ENCODE measurements at places on chromosomes 7 and 10.

- no peak for DNase-seq
Observed at GRCh38 chr7:77791336-77791735, 6.9 kb downstream of the TMEM60 start.

DNA sequence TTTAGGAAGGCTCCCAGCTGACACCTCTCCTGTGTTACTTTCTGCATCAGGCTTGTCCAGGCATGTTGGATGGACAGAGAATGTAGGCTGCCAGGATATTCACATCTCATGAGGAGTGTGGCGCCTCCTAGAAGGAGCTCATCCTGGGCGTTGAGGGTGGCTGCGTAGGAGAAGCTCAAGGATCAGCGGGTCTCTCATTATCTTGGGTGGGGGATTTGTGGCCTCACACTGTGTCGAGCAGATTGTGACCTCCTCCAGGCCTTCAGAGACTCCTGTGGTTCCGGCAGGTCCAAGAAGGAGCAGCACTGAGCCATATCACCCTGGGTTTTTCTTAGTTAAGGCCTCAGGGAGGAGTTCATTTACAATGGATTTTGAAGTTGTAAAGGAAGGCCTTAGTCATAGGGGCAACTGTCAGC, 8.7 kb upstream of the COBL start:
- DNase-seq = no peak

GRCh38 chr7:66634816-66635215, 6.1 kb downstream of the KCTD7 start:
- no peak for DNase-seq

DNA sequence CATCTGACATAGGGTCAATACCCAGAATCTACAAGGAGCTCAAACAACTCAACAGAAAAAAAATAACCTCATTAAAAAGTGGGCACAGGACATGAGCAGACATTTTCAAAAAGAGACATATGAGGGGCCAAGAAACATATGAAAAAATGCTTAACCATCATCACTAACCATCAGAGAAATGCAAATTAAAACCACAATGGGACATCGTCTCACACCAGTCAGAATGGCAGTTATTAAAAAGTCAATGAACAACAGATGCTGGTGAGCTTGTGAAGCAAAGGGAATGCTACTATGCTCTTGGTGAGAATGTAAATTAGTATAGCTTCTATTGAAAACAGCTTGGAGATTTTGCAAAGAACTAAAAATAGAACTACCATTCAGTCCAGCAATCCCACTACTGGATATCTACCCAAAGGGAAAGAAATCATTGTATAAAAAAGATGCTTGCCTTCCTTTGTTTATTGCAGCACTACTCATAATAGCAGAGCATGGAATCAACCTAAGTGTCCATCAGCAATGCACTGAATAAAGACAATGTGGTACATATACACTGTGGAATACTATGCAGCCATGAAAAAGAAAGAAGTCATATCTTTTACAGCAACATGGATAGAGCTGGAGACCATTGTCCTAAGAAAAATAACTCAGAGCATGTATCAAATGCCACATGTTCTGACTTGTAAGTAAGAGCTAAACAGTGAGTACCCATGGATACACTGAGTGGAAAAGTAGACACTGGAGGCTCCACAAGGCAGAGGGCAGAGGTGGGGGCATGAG, 139.8 kb downstream of the ADARB2 start:
- no peak for DNase-seq

- DNase-seq = no peak
Observed at GRCh38 chr10:101776161-101776817, 375 bp upstream of the FGF8 start.

DNA sequence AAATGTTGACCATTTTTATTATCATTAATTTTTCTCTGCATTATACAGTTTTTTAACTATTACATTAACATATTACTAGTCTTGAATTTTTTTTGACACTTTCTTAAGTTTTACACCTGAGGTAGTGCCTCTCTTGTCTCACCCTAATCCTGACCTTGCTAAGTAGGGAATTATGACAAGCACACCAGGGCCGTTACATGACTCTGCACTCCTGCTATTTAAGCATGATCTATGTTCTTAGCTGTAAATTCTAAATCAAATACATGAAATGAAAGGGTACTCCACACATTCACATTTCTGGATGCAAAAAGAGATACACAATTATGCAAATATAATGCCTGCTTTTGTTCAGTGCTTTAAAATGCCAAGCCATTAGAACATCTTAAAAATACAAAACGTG, 23.6 kb downstream of the CPVL start:
- no peak for DNase-seq

DNA sequence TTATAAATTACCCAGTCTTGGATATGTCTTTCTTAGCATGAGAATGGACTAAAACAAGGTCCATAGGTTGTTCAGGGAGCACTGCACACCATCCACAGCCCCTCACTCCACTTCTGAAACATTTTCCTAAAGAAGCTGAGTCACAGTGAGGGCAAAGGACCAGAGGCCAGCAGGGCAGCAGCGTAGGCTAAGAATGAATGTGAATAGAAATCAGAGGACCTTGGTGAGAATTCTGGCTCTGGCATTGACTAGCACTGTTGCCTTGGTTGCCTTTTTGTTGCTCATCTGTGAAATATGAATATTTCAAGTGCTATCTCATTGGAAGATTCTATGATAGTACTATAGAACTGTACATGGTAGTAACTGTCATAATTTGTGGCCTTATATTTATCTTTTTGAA, 41.7 kb upstream of the TOMM7 start:
- no peak for DNase-seq

- no peak for DNase-seq
Observed at GRCh38 chr7:513521-514166, 6.0 kb downstream of the PDGFA start.

GRCh38 chr7:68321776-68322496, 1276.3 kb upstream of the AUTS2 start:
- no peak for DNase-seq

- no peak for DNase-seq
Observed at GRCh38 chr10:131144711-131145375, 166.7 kb downstream of the TCERG1L start.

GRCh38 chr7:144853542-144853941, 17.7 kb upstream of the TPK1 start:
- DNase-seq = no peak

DNA sequence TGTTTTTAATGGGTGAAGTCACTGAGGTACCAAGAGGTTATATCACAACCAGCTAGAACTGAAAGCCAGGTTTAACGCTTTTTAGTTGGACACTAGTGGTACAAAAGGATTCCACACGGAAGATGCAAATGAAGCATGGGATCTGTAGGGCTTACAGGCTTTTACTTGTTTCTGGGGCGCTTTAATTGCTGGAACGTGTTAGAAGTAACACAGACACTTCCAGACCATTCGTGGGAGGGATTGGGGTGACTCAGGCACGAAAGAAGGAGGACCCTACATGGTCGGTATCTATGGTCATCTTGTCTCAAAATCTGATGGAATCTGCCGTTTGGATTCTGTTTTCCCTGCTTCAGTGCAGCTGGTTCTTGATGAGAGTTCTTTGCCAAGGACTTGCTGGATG, 1.0 kb downstream of the YKT6 start:
- DNase-seq = no peak

- DNase-seq = no peak
Observed at GRCh38 chr10:72809006-72809405, 84.5 kb upstream of the OIT3 start.

DNA sequence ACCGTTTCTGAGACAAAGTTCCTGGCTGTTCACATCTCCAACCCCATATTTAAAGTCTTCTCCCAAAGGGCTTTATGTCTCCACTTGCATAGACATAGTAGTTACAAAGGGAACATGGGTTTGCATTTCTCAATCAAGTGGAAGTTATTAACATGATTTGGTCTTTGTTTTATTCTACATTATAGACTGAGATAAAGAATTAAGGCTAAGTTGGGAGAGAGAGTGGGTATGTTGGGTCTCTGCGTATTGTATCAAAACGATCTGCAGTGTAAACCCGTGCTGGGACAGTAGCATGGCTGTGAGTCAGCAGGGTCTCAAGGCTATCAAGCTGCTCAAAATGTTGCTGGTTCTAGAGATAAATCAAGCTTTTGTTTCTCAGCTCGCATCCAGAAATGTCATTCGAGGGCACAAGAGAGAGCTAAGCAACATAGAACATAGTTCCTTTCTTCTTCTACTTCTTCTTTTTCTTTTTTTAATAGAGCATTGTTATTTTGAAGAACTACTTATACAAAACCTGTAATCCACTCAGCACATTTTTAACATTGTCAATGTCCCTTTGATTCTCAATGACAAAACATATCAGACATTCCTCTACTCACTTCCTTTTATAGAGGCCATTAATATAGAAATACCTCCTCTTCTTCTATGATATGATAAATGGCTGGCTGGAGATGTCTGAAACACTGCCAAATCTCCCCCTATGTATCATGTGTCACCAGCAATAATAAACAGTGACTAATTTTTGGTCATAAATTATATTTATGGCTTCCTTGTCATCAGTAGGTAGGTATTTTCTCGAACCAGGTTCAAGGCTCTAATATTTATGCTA, 34.5 kb upstream of the RHOBTB1 start:
- no peak for DNase-seq

DNA sequence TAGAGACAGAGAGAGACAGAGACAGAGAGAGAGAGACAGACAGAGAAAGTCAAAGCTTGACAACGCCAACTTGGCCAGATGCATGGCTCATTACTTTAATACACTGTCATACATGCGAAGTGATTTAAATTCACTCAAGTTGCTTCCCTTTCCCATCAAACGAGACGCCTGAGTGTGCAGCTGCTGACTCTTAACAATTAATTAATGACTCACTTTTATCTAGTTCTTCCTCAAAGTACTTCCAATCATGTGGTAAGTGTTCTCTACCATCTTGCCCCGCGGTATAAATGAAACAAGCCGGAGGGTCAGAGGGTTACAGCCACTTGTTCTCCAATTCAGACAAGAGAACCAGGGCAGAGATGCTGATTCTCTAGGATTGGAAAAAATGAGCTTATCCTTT, 90.8 kb downstream of the SFMBT2 start:
- DNase-seq = no peak

GRCh38 chr10:72499701-72500100, 126.2 kb downstream of the MICU1 start:
- DNase-seq = no peak

DNA sequence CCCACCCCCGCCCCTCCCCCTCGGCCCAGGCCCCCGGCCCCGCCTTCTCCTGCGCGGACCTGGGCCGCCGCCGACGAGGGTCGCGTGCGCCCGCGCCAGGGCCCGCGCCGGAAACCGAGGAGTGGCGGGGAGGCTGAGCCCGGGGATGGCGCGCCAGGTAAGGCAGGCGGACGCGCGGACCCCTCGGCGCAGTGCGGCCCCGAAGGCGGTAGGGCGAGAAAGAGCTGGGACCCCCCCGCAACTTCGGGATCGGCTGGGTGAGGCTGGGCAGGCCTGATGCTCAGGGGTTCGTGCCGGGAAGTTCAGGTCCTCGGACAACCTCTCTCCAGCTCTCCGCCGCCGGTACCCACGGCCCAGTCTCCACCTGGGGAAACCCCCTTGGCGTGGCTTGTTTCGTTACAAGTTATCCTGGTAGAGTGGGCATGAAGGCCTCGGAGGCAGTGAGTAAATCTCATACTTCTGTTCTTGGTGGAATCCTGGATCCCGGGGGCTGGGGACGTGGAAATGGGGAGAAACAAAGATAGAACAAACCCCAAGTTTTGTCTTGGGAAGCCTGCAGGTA, 58.4 kb downstream of the ZNF467 start:
- DNase-seq = no peak

DNA sequence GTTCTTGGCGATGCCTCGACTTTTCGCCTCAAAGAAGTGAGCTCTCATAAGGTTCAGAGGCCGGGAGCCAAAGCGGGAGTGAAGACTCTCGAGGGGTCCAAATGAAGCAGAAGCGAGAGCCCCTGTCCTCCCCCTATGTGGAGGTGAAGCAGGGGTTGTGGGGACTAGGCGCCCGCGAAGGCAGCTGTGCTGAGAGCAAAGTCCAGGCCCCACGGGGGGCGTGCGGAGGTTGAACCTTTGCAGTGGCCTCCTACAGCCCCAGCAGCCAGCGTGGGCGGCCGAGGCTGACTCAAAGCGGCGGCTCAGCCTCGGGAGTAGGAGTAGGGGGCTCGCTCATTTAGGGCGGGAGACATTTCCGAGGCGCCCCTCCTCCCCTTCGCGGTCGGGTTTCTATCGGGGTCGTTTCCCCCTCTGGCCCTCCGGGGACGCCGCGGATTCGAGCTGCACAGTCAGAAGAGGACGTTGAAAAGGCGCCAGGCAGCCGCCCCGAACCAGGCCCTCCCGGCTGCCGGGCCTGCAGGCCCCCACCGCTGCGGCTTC, 553 bp upstream of the ADD3 start:
- DNase-seq = no peak

GRCh38 chr7:36264913-36265516, 112.0 kb downstream of the EEPD1 start:
- no peak for DNase-seq

DNA sequence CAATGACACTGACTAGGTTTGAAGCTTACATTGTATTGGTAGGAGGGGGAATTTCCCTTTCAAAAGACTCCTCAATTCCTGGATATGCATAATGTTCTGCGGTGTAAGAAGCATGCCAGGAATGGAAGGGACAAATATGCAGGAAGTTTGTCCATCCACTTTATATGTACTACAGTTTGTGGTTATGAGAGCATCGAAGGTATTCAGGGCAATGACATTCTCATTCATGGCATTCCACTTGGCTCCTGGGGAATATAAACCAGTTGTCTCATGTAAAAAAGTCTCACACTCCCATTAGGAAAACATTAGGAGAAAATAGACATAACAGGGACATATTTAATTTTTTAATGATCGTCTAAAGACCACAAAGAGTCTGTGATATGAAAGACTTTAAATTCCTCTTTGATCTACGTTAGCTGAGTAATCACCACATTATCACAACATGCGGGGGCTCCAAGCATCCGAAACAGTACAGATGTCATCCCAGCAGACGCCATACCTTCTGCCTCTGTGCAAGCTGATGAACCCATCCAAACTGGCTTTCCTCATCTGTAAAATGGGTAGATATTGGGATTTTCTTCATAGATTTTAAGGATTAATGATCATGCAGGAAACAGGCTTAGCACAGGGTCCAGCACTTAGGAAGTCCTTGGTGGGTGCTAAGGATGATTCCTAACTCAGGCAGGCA, 675.3 kb downstream of the INHBA start:
- DNase-seq = no peak

GRCh38 chr10:49150426-49150825, 16.6 kb upstream of the FAM170B start:
- no peak for DNase-seq

DNA sequence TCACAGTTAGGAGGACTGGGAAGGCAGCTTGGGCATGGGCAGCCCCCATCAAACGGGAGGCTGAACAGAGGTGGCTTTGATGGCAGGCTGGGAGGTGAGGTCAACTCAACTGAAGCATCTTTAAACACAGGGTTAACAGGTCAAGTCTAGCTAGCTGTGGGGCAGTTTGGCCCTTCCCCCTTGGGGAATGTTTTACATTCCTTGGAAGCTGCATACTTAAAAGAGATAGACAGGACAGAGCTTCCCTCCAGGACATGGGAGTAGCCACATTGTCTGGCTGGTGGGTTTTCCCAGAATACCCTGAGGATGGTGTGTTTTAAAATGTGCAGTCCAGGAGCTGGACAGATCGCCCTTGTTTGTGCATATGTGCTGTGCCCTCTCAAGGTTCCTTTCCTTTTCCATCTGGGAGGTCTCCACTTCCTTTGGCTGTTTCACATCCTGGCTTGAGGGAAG, 6.8 kb upstream of the RASSF4 start:
- no peak for DNase-seq

GRCh38 chr7:21718391-21718790, 175.6 kb downstream of the DNAH11 start:
- DNase-seq = no peak
